OCI-LY7 (cell line): ENCODE measurements at places on chromosomes 5 and 9. TPM values are rescaled to one million over a fixed set of nuclear protein-coding genes. Genes with fewer than 3 reads are reported as not detected.

DNA sequence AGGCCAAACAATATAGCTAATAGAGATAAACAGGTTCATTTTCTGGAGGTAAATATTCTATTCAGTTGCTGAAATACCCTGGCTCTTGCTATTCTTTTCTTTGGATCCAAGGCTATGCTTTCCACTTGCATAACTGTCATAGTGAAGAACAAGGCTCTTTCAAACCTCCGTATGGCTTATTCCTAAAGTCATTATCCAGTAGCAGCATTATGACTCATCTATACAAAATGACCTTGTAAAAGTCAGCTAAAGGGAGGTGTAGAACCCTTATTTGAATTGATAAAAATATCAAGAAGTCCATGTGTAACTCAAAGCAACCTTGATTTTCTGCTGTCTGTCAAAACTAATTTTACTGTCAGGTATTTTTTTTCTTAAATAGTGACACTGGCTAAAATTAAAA lies 447.8 kb downstream of the PLK2 start:
- no peak for DNase-seq

DNA sequence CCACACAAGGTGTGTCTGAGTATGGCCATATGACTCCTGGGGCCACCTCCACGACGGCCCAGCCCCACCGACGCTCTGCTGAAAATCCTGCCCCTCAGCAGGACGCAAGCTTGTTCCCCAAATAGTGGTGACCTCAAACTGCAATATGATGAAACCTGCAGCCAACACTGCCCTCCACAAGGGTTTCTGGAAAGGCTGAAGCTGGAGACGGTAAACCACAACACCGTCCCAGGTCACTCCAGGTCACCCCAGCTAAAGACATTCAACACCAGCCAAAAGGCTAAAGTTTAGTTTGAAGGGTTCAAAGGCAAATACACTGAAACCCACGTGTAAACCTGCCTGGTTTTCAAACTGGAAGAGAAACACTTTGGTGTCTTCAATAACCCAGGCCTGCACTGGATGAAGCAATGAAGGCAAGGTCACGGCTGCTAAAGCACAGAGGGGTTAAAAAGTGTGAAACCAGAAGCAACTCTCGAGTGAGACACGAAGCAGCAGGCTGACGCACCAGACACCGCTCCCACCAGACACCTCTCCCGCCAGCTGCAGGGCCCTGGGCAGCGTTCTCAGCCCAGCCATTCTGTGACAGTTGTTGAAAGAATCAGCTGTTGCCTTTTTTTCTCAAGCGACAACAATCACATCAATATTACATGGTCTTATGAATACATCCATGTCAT lies 1.8 kb upstream of the LHX3 start:
- DNase-seq: no peak

DNA sequence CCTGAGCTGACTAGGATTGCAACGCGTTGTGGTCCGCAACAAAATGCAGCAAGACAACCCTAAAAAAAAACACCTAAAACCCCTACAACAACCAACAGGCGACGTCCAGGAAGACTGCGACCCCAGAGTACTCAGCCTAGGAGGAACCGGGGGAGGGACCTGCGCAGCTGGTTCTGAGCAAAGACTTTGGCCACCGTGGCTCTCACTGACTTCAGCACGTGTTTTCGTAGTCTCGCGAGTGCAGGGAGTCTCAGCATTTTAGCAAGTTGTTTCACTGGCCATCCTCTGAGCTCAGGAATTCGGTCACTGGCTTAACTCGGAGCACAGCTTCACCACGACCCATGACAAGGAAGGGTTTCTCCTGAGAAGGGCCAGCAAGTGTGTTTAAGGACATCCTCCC lies 8.6 kb upstream of the ZDHHC11 start:
- DNase-seq: no peak

The FANCC gene
- 28.7 TPM in 2 replicates for total RNA-seq

The LECT2 gene
- not detected in 2 replicates for total RNA-seq

DNA sequence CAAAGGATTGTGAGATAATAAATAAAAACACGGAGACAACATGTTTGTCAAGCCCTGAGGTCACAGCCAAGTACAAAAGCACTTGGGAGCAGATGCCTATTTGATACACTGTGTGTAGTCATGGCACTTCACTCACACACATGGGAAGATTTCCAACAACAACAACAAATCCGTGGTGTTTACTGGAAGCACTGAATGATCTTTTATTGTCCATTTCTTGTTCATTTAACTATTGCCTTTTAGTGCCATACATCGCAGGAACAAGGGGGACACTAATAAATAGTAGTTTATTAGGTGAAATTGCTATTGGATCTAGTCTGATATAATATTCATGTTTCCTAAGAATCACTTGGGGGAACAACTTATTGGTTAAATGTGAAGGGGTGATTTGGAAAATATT lies 20.4 kb upstream of the GDNF start:
- no peak for DNase-seq

GRCh38 chr9:82080265-82080664 lies 91.7 kb downstream of the SPATA31D1 start:
- peak; percentile 86 for DNase-seq

The PCAT7 gene
- total RNA-seq: 2.5 and 3.2 TPM in 2 replicates

- DNase-seq: no peak
These were observed 114.5 kb downstream of the TSSK1B start for GRCh38 chr5:113320273-113320780.

GRCh38 chr9:6417186-6417585 lies 4.2 kb downstream of the UHRF2 start:
- DNase-seq: no peak

- DNase-seq: no peak
These were observed 202.8 kb downstream of the MLLT3 start for GRCh38 chr9:20419533-20419932.

- no peak for DNase-seq
These were observed 79.6 kb downstream of the C7 start for GRCh38 chr5:40988746-40989510.
